ENCODE measurements at places on chromosomes 5 and 9.

DNA sequence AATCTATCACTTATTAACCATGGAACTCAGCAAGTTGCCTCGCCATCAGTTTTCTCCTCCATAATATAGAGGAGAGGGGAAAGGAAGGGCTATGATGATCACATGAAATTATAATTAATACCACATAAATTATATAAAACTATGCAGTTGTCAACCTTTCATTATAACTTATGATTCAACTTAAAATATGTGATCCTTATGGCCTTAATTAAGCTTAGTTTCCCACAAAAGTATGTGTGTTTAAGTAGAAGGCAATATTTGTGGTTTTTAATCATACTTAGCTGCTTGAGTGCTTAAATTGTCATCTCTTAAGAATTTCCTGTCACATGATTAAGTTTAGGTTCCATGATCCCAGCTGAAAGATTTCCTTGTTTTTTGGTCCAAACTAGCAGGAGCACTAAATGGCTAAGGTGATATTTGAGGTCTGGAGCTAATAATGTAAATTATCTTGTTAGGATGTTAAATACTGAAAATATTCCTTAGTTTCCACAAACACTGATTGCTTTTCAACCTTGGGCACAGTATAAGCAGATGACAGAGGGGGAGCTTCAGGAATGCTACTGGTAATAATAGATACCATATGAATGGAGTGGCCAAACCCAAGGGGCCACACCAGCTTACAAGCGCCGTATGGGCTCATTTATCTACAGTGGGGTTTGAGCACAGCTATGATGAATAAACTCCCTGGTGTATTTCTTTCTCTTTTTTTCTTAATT is 26.4 kb upstream of the F2R start:
- no peak for DNase-seq

DNA sequence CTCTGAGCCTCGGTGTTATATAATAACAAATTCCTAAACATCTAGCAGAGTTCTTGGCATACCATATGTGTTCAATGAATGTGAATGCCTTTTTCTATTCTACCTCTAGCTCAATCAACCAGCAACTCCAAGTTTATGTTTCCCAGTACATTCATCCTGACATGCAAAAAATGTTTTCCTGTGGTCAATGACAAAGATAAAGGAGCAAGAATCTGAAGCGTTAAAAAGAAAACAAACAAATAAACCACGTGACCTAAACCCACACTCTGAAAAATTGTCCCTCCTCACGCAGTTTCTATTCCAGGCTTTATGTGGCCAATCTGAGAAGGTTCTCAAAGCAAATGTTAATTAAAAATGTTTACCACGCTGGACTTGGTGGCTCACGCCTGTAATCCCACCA is 18.0 kb downstream of the KLF4 start:
- no peak for DNase-seq

DNA sequence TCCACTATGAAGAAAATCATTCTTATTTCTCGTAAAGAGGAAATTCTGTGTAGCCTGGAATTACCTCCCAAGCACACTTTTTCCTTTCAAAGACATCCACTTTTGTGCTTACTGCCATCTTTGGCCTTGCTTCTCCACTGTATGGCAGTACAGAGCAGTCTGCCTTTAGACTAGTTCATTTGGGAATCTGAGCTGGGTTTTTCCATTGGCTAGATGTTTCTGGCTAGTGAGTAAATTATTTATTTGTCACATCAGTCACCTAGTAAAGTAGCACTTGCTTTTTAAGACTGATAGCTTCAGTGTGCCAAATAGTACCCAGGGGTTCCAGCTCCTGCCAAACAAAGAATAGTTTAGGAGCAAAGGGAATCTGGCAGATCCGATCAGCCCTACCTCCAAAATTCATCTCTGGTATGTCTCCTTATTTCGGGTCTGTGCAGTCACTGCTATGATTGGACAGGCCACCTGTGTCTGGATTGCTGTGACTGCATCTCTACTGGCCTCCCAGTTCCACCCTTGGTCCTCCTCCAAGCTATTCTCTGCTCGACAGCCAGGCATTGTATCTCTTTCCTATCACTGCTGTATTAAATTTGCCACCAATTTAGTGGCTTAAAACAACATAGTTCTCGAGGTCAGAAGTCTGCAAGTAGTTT is 97.6 kb downstream of the NUDT12 start:
- DNase-seq: no peak

- no peak for DNase-seq
These were observed 85.8 kb downstream of the SLC44A1 start for GRCh38 chr9:105330201-105330600.

- no peak for DNase-seq
These were observed 510.2 kb downstream of the BNC2 start for GRCh38 chr9:16360247-16360646.

GRCh38 chr9:129930743-129931142 is 95.5 kb downstream of the USP20 start:
- no peak for DNase-seq

DNA sequence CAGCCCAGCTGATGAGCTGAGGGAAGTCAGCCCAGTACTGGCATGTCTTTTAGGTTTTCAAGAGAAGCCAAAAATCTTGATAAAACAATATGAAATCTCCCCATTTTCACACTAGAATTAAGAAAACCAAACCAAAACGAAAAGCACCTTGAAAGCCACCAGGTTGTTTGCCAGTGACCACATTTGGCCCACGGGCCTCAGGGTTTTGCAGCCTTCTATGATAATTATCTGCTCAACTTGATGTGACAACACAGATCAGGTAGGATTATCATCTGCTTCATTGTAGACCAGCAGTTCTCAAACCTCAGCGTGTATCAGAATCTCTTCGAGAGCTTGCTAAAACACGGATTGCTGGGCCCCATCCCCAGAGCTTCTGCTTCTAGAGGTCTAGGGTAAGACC is 101.4 kb downstream of the GALNT10 start:
- no peak for DNase-seq

- no peak for DNase-seq
These were observed 13.3 kb downstream of the SLC25A46 start for GRCh38 chr5:110751902-110752762.

GRCh38 chr9:98039607-98040017 is 16.9 kb upstream of the NANS start:
- no peak for DNase-seq

DNA sequence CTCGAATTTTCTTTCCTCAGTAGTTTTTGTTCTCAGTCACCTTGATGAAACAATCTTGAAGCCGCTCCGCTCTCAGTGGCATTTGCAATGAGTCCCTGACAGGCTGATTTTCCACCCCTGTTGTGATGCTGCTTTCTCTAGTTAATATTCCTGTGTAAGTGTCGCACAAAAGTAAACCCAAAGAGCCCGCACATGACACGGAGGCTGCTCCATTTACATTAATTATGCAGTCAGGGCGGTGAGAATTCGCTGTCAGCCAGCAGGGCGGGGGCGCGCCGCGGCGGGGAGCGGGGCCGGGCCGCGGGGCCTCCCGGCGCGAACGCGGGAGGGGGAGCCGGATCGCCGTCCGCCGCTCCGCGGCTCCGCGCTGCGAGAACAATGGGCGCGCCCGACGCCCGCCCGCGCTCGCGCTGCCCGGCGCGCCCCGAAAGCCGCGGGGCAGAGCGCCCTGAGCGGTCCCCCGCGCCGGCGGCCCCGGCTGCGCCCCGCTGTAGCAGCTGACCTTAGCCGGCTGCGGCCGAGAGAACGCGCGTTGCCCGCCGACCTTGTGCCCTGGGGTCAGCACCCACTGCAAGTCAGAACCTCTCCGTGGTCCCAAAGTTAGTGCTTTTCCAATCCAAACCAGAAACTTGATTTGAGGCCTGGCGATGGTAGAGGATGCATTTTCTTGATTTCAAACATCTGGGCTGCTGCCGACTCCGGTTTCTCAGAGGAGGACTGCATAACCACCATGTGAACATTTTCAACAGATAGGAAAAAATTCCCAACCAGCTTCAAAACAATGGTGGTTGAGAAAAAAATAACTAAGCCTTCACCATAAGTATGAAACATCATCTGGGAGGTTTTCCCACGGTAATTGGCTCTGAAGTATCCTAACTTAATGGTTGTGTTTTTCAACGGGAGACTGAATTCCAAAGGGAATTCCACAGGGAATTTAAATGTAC is 142.6 kb downstream of the PBX3 start:
- peak; percentile 35 for DNase-seq

DNA sequence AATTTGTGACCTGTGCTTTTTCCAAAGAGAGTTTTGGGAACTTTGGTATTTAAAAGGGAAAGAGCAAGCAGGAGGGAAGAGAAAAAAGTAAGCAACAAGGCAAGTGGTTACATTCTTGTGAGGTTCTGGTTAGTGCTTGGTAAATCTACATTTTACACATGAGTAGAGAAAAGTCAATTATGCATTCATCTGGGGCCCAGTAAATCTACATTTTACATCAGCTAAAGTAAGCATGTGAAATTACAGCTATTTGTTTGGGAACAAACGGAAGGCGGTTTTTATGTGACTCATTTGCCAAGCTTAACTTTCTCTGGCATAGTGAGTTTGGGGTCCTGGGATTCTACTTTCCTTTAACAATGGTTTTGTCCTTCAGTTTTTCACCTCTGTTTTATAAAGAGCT is 102.2 kb downstream of the SNX18 start:
- DNase-seq: no peak

DNA sequence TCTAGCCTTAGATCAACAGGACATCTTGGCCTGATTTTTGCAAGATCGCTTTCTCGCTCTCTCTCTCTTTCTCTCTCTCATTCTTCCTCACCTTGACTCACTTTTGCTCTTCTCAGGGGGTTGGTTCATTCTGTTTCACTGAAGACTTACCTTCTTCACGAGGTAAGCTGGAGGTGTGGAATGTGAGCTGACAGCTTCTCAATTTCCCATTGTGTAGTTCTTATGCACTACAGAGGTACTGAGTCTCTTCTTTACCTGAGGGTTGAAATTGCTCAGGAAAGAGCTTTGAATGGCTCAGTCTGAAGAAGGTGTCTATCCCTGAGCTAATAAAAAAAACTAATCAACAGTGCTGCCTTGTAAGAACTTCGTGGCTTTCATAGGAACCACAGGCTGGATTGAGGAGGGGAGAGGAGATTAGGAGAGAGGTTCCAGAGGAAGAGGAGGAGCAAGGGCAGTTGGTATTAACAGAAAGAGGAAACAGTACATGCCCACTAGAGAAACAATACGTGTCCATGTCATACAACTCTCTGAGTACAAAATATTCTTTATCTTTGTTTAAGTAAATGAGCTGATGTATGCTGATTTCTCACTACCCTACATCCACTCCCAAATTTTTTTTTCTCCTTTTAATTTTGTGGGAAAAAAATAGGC is 192.2 kb downstream of the TMEM167A start:
- DNase-seq: no peak

- no peak for DNase-seq
These were observed 244.2 kb upstream of the RIOK2 start for GRCh38 chr5:97427235-97427634.

- peak; percentile 35 for DNase-seq
These were observed 3.6 kb downstream of the CAMK4 start for GRCh38 chr5:111227801-111228200.

- DNase-seq: peak; percentile 24
These were observed 45.5 kb downstream of the SPOCK1 start for GRCh38 chr5:137453483-137454080.

GRCh38 chr9:125066839-125067619 is 76.3 kb downstream of the SCAI start:
- no peak for DNase-seq

GRCh38 chr5:100479079-100479688 is 56.0 kb upstream of the FAM174A start:
- DNase-seq: no peak

- DNase-seq: no peak
These were observed 155.7 kb downstream of the CDK5RAP2 start for GRCh38 chr9:120424248-120424647.
